Stimulated activated CD4-positive, alpha-beta T cell treated with anti-CD3 and anti-CD28 coated beads, Interleukin-1b, Interleukin-23, amount 100 ng/mL, for 24 hours (primary cell): ENCODE measurements at places on chromosomes 5 and 9.

- no peak for DNase-seq
Observed at GRCh38 chr9:115730396-115730795, 423.2 kb upstream of the PAPPA start.

DNA sequence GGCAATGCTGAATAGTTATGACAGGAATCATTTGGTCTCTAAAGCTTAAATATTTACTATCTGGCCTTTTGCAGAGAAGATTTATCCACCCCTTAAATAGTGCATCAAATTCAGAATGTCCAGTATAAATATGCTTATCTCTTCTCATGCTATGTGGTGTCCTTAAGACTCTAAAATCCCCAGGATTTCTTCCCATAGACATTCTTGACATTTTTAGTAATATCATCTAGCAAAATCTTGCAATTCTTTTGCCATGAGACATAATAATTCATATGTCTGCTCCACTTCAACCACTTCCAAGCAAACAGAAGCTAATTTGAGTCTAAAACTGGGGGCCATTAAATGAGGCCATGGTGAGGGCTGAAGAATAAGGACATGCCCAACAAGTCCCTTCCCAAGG, 1923.4 kb upstream of the CDH9 start:
- DNase-seq = no peak

GRCh38 chr9:127856094-127856728, 1.8 kb upstream of the ENG start:
- DNase-seq = no peak

- no peak for DNase-seq
Observed at GRCh38 chr5:139105621-139106071, 92.5 kb downstream of the SIL1 start.

GRCh38 chr9:12516573-12516972, 176.6 kb upstream of the TYRP1 start:
- no peak for DNase-seq

- no peak for DNase-seq
Observed at GRCh38 chr5:159827861-159828260, 88.4 kb upstream of the ADRA1B start.

GRCh38 chr5:71891856-71892255, 172.8 kb downstream of the CARTPT start:
- no peak for DNase-seq

DNA sequence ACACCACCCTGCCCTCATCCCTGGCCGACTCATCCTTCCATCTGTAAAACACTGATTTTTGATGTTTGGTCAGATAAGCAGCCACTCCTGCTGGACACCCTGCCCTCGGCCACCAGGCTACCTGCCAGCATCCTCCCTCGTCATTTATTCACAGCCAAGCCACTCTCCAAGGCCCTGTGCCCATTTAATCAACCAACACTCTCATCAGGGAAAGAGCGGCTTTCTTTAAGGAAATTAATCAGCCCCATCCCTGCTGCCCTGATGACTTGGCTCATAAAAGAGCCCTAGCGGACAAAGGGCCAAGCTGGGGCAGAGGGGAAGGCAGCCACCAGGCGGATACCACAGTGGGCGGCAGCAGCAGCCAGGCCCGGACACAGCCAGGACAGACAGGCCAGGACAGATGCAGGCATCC, 52.4 kb downstream of the GOLM1 start:
- no peak for DNase-seq

DNA sequence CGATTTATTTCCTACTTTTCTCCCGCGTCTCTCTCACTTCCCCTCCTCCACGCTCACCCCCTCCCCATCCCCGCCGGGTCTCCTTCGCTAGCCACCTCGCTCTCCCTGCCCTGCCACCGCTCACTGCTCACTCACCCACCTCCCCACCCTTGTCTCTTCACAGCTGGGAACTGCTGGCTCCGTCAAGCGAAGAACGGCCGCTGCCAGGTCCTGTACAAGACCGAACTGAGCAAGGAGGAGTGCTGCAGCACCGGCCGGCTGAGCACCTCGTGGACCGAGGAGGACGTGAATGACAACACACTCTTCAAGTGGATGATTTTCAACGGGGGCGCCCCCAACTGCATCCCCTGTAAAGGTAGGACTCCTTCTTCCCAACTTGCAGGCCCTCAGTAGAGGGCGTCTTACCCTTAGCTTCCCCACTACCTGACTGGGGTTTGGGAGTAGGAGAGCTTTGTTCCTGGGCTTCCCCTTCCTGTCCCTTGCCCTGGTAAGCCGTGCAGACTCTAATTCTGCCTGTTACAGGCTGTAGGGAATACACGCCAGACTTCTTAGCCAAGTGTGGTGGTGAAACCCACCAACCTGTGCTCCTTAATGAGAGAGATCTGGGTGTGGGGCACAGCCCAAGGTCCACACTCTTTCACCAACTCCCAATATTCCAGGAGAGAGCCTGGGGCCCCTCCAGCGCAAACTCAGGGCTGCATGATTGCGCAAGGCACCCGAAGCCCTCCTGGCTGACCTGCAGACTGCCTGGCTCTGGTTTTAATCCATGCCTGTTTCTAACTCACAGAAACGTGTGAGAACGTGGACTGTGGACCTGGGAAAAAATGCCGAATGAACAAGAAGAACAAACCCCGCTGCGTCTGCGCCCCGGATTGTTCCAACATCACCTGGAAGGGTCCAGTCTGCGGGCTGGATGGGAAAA, 2.5 kb downstream of the FST start:
- DNase-seq = no peak

DNA sequence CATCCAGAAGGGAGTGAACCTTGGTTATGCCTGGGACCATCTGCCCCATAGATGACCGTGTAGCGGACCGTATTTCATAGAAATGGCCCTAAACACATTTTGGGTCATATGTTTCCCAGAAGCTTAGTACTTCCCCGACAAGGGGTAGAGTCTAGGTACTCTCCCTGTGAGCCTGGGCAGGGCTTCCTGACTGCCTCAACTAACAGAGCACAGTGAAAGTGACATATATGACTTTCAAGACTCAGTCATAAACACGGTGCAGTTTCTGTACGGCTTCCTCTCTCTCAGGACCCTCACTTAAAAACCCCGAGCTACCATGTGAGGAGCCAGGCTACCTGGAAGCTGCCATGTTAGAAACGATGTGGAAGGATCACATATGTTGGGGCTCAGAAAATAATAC, 20.9 kb downstream of the C9orf57 start:
- no peak for DNase-seq

- no peak for DNase-seq
Observed at GRCh38 chr9:120876842-120877240, at the start of gene PHF19. Gene PHF19, minus strand, starts transcription at chr9:120877188. Its CDS starts 2,447 bp downstream, at chr9:120874741.

- no peak for DNase-seq
Observed at GRCh38 chr5:42612750-42613366, 143.8 kb upstream of the CCDC152 start.

- no peak for DNase-seq
Observed at GRCh38 chr9:40928803-40929487, 199.5 kb downstream of the FOXD4L6 start.

GRCh38 chr5:37836592-37837413, 3.0 kb downstream of the GDNF start:
- no peak for DNase-seq

DNA sequence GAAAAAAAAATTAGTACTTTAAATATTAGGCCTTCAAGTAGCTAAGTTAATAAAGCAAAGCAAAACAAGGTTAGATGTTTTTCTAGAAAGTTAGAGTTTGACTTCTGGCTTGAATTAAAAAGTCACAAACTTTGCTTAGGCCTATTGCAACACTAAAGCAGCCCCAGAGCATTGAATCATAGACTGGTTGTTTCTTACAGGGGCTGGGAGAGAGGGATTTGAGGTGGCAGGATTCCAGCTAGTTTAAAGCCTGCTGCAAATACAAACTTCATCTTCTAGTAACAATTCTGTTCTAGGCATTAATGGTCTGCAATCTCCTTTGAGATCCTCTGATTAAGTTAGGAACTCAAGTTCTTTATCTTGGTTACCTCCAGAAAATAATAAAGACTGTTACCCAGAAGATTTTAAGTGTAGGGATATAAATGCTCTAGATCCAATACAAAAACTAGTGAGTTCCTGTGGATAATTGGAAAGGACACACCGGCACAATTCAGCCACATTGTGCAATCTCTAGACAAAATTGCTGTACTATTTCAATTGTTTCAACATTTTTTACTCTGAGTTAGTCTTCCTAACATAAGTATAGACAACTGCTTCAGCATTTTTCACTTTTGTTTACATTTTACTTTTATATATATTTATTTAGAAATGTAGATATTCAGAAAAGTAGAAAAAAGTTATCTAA, 12.6 kb downstream of the OR13C5 start:
- no peak for DNase-seq

GRCh38 chr9:32419921-32420320, 35.5 kb downstream of the ACO1 start:
- no peak for DNase-seq

DNA sequence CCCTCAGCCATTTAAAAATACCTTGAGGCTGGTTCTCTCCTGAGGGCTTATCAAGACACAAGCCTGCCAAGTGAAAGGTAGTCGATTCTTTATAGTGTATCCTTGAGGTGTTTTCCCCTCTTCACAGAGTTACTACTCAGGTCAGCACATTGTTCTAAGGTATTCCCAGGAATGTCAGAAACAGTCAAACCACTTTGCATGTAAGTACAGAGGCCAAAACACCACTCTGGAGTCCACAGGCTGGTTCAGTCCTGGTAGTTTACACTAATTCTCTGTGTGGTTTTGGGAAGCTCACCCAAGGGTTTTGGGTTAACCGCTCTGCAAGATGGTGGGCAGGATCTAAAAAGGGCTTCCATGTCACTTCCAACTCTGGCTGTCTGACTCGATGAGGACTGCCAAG, 162.3 kb upstream of the PPP2R2B start:
- DNase-seq = no peak

DNA sequence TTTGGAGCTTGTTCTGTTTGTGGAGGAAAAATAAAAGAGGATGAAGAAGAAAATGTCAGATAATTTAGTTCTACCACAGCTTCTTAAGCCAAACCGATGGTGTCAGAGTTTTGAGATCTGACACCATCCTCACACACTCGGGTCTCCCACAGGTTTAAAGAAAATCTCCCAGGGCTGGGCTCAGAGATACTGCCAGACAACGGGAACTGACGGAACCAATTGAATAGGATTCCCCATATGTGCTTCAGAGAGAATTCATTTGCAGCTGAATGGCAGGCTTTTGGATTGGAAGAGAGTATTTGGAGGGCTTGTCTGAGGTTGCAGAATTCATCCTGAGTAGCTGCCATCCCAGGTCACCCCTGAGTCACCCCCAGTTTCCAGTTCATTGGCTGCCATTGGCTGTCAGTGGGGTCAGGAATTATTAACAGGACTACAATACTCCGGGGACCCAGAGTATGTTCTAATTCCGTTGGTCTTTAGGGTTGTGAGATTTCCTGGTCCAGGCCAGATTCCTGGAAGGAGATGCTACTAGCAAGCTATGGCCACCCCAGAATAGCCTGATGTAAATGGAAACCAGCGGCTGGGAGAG, 131.3 kb downstream of the PDZD2 start:
- DNase-seq = no peak

GRCh38 chr9:121945281-121945680, 147.8 kb downstream of the TTLL11 start:
- DNase-seq = no peak

DNA sequence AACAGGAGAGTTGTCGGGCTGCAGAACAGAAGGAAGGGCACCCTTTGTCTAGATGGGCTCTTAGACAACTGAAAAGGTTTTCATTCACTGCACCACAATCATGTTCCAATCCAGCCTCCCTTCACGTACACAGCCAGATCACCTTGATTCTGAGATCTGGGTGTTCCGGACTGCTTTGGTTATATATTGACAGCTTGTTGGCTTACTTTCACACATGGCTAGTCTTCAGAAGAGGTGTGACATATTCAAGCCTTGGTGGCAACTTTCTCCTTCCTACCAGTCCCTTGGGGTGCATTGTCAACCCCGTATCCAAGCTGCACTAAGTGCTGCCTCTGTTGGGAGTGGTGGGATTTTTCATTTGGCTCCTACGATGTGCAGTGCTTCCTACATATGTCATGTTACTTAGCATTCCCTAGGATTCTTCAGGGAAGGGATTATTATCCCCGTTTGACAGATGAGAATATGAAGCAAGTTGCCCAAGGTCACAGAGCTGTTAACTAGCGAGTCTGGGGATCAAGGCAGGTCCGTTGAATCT, 100.6 kb downstream of the LIFR start:
- no peak for DNase-seq

DNA sequence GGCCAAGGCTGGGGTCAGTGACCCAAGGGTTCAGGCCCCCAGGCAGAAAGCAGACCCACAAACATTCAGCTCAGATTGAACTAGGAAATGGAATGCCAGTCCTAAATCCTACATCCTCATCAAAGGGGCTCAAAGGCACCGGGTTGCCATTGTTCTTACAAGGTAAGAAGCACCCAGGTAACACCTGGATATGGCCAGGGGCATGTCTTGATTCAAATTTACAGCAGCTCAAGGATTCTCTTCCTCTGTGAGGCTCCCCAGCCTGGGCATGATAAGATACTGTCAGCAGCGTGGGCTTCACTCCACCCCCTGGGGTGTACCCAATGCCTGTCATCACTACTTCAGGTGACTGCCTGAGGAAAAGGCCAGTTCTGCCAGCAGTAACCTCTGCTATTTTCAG, 92.1 kb upstream of the FSTL4 start:
- DNase-seq = no peak

DNA sequence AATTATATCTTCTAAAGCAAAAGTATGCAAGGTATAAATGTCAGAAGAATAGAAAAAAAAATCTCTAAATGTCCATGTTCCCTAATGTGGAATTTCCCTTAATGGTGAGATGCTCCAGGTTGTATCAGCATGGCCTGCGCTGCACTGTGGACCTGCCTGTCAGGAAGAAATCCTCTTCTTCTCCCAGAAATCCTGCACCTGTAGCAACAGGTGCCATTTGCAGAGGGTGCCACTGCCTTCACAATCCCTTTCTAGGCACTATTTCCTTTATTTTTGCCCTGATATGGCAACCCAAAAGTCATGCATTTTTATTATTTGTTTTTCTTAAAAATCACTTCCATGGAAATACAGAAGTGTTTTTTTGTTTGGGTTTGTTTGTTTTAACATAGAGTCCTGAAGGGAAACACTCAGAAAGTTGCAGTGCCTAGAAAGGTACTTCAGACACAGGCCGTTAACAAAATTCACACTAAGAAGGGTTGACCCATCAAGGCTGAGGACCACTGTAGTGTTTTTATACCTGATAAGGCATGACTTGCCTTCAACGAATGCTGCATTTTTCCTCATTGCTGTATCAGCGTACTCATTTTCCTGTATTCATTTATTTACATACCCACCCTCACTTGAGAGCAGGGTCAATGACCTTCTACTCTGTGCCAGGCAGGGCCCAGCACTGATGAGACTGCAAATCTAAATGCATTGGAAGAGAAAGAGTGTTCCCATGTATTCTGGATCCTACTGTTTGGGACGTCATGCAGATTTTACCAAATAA, 177.8 kb downstream of the SNX18 start:
- no peak for DNase-seq

- no peak for DNase-seq
Observed at GRCh38 chr5:169599451-169599850, 15.9 kb downstream of the SPDL1 start.

DNA sequence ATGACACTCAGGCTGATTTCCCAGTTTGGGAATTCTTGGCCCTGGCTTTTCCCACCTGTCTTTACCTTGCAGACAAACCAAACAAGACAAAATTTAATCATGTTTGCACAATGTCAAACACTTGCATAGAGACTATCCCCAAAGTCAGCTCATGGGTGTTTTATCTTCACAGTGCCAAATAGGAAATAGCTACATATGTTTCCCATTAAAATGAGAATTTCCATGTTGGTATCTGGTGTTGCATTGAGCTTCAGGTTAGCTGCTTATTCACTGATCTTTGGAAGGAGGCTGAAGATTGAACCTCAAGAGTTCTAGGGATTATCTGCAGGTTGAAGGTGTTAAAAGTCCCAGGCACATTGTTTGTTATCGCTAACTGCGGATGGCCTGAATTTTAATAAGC, 19.5 kb downstream of the MAP1B start:
- no peak for DNase-seq

GRCh38 chr5:169009123-169009522, 291.8 kb downstream of the SLIT3 start:
- no peak for DNase-seq
